Effector memory CD8-positive, alpha-beta T cell (primary cell): ENCODE measurements at places on chromosomes 16 and 17.

DNA sequence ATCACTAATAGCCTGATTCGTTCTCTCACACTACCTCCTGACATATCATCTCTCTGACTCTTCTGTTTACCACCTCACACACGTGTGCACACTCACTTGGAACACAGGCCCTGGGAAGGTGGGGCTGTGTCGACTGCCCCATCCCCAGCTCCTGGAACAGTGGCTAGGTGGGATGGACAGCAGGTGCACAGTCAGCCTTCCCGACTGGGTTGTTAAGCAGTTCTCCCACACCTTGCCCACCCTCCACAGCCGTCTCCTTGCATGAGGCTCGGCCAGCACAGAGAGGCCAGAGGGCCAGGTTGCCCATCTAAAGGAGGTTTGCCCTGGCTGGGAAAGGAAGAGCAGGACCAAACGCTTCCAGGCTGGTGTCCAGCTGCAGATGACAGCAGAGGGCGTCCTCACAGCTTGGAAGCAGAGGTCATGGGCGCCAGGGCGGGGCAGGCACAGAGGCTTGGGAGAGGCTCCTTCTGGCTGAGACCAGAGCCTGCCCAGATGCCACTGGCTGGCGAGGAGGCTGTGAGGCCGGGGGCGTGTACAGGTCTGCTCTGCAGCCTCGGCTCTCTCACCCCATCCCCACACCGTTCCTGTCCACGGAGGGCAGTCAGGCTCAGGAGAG, 92.8 kb downstream of the AMFR start:
- no peak for DNase-seq

GRCh38 chr17:9817086-9817485, 4.8 kb downstream of the GSG1L2 start:
- no peak for DNase-seq

DNA sequence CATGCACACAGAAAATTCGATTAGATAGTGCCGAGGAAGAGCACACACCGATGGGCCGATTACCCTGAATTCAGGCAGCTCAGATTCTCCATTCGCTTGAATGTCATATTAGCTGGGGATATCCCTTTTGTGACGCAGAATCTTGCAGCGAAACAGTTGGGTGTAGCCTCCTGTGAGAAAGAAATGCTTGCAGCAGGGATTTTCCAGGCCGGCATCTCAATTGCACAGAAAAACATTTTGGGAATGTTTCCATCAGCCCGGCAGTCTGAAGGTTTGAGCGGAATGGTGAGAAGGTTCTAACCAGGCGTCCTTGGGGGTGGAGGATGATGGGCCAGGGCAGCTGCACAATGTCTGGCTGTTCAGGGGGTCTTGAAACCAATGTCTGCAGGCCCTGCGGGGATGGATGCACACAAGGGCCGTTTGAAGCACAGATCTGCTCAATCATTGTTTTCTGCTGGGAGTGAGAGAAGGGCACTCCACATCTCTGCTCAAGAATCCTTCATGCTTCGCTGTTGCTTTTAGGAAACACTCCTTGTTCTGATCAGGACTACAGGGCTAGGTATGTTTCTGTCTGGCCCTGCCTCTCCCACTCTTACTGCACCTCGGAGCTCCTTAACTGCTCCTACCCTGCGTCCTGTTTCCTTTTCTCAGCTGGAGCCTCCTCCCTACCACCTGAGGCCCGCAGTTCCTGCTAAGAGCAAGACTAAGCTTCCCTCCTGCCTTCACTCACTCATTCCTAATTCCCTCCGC, 94.6 kb downstream of the CMIP start:
- no peak for DNase-seq

- DNase-seq = peak; percentile 86
Measured at GRCh38 chr17:75749545-75750389, 15.2 kb downstream of the GALK1 start.

DNA sequence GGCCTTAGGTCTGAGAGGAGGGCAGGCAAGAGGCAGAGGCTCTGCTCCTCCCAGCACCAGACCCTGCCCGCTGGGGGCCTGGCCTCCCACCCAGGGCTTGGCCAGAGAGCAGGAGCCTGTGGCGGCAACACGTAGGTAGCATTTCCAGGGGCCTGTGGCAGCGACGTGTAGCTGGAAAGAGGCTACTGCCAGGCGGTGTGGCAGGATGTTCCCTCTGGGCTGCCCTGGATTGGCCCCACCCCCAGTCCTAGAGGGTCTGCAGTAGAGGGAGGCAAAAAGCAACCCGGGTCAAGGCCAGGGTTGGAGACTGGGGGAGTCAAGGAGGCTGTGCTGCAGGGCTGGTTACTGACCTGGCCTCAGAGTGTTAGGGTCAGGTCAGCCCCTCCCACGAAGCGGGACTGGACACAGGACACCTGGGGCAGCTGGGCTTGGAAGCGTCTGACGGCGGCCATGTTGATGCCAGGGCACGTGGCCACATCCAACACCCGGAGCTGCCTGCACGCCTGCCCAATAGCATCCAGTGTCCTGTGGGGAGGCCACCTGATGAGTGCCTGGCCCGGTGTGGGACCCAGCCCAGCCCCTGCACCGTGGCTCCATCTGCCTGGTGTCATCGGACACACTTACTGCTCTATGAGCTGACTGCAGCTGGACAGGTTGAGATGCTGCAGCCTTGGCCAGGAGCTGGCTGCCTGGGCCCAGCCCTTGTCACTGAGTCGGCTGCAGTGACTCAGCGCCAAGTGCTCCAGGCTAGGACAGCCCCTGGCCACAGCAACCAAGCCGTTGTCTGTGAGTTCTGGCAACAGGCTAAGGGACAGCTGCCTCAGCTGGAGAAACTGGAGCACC, 8.5 kb downstream of the ELMO3 start:
- no peak for DNase-seq

- DNase-seq = no peak
Measured at GRCh38 chr16:3597226-3597625, 14.2 kb downstream of the SLX4 start.

DNA sequence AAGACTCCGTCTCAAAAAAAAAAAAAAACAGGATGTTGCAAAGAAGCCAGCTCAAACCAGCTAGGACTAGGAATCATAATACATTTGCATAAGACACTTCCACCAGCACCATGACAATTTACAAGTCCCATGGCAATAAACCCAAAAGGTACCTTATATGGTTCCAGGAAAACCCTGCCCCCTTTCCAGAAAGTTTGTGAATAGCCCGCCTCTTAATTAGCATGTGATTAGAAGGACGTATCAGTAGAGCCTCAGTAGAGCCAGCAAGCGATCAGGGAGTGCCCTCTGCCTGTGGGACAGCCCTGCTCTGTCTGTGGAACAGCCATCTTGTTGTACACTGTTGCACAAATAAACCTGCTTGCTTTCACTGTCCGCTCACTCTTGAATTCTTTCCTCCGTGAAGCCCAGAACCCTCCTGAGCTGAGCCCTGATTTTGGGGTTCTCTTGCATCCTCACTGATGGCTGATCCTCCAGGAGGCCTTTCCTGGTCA, 14.0 kb downstream of the NUPR1 start:
- no peak for DNase-seq

- no peak for DNase-seq
Measured at GRCh38 chr16:75111514-75111940, 5.1 kb downstream of the LDHD start.

DNA sequence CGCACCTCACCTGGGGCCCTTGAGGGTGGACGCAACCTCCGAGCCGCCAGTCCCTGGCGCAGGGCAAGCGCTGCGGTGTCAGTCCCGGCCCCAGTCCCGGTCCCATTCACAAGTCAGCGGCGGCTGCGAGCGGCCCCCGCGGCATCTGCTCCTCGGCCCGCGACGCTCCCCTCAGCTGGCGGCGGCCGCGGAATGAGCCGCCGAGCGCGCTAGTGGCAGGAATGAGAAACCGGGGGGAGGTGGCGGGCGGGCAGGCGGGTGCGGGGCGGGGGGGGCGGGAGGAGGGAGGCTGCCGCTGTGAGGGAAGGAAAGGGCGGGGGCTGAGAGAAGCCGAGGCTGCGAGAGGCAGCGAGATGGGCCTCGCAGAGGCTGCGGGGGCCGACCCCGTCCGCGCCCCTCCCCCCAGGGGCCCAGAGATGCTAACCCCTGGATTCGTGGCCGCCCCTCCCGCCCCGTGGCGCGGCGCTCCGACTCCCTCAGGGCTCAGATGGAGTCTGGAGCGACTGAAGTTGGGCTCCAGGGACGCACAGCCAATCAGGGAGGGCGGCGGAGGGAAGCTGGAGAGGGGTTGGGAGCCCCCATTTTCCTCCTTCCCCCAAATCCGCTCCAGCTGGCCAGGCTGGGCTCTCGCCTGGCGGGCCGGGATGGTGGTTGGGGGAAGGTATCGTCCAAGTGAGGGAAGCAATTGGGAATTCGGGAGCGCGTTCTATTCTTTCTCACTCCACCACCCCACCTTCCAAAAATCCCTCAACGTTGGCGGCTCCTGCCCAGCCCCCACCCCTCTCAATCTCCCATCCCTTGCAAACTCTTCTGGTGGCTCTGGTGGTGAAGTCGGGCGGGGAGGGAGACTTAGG, at the start of gene CDH11:
Gene CDH11, minus strand, starts transcription at position 194 of the 854 bp plus-strand sequence. CDS start 117,194 bp downstream, outside the sequence.
- no peak for DNase-seq

DNA sequence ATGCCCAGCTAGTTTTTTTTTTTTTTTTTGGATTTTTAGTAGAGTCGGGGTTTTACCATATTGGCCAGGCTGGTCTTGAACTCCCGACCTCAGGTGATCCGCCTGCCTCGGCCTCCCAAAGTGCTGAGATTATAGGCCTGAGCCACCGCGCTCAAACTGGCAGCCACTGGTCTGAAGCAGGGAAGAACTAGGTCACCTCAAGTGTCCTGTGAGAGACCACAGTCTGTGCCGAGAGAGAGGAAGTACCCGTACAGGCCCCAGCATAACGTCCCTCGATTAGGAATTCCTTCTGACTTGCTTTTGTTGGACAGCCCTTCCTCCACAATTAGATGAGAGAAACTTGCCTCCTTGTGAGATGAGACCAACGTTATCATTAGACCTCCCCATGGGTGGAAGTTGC, 13.7 kb upstream of the CD300E start:
- no peak for DNase-seq

- no peak for DNase-seq
Measured at GRCh38 chr16:79169239-79169638, 431.3 kb downstream of the MAF start.

- no peak for DNase-seq
Measured at GRCh38 chr16:70804153-70804733, 3.3 kb upstream of the VAC14 start.

- DNase-seq = no peak
Measured at GRCh38 chr17:60639019-60639330, 38.7 kb upstream of the BCAS3 start.

DNA sequence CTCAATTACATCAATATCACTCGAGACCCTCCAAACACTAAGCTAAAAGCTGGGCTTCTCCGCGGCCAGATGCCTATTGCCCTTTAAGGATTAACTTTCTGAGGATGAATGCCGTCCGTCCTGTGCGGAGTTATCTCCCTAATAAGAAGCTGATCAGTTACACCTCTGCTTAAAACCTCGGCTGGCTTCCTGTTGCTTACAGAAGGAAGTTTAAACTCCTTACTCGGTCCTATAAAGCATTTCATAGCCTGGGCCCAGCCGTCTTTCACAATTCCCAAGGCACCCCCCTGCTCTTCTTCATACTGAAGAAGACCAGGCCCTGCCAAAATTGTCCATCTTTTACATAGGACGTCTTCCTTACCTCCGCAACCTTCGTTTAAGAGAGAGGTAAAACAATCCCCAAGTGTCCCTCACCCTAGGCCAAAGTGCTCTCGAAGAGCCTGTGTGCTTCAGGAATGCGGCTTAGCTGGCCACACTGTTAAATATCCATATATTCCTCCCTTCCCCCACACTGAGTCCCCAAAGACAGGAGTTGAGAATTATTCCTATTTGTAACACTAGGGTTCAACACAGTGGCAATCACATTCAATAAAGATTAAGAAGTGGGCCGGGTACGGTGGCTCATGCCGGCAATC, 112.6 kb upstream of the IRX5 start:
- DNase-seq = no peak

DNA sequence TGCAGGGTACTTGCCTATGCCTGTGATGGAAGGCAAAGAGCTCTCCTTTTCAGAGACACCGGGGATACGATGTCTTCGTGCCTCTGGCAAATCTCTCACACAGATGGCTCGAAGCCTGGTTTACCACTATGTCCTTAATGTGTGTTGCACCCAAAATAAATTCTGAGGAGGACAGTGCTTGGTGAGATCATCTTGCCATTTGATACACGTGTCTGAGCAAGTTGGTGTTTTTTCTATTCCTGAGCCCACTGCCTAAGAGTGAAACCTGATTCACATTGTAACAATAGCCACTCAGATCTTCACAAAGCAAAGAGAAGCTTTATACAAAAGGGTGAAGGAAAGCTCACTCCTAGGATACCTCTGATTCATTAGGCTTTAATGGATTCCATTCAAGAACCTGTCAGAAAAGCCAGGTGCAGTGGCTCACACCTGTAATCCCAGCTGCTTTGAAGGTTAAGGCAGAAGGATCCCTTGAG, 33.1 kb upstream of the AKAP1 start:
- no peak for DNase-seq

DNA sequence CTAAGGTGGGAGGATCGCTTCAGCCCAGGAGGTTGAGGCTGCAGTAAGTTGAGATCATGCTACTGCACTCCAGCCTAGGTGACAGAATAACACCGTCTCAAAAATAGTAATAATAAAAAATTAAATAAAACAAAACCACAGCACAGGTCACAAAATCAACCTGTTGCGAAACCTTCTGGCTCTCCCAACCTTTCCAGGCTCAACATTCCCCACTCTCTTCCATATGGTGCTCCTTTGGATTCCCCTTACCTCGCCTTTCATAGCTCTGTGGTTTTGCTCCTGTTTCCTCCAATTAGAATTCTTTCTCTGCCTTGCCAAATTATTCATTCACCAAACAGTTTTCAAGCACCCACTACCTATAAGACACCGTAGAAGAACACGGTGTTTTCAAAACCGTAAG, 4.7 kb downstream of the ZDHHC7 start:
- no peak for DNase-seq

DNA sequence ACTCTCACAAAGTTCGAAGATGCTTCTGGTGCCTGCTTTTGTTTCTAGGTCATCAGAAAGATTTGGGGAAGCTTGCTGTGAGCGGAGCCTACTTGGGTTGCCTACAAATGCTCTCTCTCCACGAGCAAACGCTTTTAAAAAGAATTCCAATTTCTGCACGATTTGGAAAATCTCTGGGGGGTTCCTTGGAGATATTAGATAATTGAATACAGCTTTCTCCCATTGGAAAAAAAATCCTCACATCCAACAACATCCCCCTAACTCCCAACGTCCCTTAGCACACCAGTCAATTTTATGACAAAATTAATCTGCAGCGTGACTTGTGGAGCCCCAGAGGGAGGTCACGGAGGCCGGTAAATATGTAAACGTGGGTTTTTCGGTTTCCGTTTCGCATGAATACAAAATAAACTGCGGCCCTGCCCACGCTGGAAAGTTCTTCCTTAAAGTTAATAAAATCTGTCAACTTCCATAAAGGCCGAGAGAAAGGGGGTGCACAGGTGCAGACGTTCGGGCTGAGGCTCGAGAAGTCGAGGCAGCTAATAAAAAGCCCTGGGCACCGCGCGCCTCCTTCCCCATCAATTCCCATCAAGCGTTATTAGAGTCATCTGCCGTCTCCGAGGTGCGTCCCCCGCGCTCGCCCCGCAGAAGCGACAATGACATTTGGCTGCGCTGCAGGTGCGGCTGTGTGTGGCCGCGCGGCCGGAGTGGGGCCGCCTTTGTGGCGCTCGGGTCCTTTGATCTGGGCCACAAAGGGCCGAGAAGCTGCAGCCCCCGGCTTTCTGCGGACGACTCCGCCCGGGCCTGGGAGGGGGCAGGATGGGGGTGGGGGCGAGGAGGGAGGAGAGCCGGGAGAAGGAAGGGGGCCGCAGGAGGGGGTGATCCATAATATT, 37.6 kb downstream of the SALL1 start:
- DNase-seq = no peak

GRCh38 chr17:83100220-83100852, 20.9 kb downstream of the METRNL start:
- DNase-seq = no peak

GRCh38 chr16:75064403-75065148, 52.0 kb downstream of the LDHD start:
- DNase-seq = no peak
